Activated CD8-positive, alpha-beta memory T cell treated with anti-CD3 and anti-CD28 coated beads for 1 hour (primary cell): ENCODE measurements at places on chromosomes 4 and X.

DNA sequence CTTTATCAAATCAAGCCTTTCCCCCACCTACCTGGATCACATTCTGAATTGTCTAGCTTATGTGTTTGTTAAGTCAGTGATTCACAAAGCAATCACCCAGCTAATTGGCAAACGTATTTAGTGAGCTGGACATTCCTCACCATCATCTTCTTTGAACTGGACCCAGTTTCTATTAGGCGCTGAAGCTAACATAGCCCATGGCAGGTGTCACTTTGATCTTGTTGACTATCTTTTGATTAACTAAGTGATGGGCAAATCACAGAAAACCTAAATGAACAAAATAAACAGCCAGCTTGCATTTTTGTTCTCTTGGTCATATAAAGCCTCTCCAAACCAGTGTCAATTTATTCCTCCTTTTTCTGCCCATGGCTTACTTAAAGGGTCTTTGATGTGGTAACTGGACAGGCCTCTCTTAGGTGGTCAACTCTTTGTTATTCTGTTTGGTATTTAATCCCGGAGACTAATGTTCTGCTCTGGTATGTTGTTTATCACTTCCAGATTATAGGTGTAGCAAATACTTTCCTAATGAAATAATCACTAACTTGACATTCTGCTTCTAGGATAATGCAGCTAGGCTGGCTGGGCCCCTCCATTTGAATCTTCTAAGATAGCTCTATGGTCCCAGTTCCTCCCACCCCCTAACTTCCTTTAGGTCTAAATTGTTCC, 105.3 kb upstream of the SMIM10 start:
- DNase-seq = no peak

- no peak for DNase-seq
Observed at GRCh38 chr4:72876946-72877345, 192.6 kb downstream of the COX18 start.

- no peak for DNase-seq
Observed at GRCh38 chrX:117455787-117456186, 660.8 kb downstream of the KLHL13 start.

GRCh38 chr4:125168531-125168930, 146.2 kb upstream of the FAT4 start:
- no peak for DNase-seq

DNA sequence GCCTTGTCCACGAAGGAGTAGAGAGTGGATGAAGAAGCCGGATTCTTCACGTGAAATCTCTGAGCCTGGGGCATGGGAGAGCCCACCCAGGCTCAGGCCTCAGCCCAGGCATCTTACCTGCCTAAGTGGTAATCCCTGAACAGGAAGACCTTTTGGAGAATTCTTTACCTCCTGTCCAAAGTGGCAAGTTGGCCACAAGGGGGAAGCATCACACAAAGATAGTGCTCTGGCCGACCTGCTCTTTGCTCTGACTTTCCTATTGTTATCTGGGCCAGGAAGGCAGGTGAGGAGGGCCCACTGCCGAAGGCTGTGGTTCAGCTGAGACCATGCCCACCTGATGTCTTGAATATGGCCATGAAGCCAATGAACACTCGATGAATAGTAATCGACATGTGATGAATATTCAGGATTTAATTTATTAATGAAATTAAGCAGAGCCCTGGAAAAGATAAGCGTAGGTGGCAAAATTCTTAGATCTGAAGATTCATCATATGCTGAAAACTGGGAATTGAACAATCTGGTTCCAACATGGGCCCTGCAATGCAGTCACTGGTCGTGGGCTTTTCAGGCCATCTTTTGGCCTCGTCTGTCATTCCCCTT, 93.8 kb downstream of the PDGFRA start:
- no peak for DNase-seq

GRCh38 chrX:35622601-35623000, 175.5 kb upstream of the MAGEB16 start:
- DNase-seq = no peak
